Esophagus squamous epithelium (tissue), 5 donors: ENCODE measurements at places on chromosomes 1 and 21.

DNA sequence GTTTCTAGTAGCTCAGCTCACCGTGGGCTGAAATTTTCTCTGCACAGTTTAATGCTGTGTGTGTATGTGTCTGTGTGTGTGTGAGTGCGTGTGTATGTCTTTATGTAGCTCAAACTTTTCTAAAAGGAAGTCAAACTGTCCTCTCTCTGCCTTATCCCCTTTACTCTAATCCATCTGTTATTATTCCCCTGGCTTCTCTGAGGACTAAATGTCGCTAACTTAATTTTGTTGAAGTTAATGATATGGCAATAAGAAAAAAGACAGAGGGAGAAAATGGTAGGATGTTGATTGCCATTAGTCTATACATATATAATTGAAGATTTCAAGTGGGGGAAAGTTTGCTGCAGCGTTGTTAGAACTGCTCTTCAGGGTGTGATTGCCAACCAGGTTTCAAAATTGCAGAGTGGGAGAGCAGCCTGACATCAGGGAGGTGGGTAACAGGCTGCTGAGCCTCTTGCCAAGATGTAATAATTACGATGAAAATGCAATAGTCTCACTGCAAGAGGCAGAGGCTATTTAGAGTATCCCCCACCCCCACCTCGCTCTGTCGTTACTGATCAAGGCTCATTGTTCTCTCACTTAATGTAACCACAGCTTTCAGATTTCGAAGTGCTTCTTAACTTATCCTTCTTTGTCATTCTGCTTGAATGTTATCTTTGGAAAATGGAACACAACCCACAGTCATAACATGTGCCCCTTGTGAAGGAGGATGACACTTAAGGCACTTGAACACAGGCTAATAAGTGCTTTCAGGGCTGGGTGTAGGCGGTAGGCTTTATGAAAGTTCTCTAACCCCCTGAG, 559.0 kb upstream of the PLXNA2 start:
- DNase-seq, result no peak

DNA sequence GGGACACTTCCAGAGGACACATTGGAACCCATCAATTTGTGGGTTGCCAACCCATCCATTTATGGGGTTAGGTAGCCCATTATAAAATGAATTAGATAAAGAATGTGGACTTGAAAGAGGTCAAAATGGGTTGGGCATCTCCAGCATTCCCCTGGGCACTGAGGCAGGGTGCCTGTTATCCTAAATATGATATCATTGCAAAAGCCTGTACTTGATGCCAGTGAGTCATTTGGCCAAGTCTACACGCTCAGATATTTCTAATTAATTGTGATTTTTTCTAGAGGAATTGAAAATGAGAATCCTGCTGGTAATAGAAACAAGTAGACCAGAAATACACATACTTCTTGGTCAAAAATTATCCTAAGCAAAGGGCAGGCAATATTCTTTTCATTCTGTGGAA, 21.9 kb upstream of the NBL1 start:
- DNase-seq, result no peak

DNA sequence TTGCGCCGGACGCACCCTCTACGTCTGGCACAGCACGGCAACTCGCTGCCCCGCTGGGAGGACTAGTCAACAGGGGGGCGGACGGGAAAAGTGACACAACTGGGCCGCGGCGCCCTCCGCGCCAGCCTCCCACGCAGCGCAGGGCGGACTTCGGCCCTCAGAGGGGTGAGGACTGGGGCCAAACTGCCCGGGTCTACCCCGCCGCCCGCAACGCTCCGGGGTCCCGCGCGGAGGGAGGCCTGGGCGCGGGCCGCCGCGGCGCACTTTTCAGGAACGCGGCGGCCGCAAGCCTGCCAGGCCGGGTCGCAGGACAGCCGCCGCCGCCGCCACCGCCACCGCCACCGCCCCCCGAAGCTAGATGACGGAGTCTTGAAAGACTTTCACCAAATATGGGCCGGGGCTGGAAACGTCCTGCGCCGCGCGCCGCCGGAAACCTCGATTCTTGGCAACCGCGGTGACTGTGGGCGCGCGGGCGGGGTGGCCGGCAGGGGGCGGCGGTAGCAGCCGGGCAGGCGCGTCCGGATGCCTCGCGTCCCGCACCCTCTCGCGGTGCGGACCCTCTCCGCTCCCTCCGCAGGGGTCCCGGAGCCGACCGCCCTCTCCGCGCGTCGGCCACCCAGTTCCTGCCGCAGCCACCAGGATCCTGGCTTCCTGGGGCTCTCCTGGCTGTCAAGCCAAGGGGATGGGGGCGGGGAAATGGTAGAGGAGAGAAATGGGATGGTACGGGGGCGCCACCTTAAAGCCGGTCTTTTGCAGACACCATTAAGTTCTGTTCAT, 3.7 kb upstream of the CCN1 start:
- DNase-seq, result no peak

DNA sequence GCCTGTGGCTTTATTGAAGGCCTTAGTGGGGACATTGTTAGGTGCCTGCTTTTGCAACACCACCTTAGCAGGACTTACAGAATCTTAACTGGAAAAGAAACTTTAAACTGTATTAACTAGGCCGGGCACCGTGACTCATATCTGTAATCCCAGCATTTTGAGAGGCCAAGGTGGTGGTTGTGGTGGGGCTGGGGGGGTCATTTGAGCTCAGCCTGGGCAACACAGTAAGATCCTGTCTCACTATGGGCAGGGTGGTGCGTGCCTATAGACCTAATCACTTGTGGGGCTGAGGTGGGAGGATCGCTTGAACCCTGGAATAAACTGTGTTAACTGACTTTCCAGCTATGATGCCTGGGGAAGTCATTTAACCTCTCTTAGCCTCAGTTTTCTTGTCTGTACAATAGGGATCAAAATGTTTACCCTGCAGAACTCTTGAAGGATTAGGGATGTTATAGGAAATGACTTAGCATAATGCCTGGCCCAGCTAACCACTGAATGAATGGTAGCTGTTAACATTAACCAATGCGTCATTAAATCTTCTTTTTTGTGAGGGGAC, 39.5 kb downstream of the IER5 start:
- DNase-seq, result no peak

DNA sequence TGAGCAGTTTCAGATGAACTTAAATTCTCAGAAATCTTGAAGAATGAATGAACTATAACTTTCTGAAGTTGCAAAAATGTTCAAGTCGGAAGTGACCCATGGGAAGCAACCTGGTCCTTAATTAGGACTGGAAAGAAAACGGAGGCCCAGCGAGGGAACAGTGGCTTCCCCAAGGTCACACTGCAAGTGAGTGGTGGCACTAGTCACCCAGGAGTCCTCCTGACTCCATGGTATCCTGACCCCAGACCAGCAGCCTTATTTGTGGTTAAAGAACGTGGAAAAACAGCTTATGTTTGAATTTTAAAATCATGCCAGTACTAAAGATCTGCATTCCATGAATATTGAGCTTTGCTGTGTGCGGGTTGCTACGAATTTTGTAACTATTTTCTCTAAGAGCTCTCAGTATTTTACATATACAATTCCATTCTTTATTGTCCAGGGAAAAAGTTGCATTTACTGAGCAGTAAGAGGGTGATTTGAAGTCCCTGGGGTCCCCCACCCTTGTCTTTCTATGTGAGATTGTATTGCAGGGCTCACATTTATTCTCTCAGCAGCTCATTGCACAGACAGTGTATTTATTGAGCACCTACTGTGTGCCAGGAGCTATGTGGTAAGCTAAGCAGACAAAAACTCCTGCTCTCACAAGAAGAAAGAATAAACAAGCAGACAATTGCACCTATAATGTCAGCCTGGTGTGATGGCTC, 61.6 kb upstream of the ATP5PO start:
- no peak for DNase-seq

DNA sequence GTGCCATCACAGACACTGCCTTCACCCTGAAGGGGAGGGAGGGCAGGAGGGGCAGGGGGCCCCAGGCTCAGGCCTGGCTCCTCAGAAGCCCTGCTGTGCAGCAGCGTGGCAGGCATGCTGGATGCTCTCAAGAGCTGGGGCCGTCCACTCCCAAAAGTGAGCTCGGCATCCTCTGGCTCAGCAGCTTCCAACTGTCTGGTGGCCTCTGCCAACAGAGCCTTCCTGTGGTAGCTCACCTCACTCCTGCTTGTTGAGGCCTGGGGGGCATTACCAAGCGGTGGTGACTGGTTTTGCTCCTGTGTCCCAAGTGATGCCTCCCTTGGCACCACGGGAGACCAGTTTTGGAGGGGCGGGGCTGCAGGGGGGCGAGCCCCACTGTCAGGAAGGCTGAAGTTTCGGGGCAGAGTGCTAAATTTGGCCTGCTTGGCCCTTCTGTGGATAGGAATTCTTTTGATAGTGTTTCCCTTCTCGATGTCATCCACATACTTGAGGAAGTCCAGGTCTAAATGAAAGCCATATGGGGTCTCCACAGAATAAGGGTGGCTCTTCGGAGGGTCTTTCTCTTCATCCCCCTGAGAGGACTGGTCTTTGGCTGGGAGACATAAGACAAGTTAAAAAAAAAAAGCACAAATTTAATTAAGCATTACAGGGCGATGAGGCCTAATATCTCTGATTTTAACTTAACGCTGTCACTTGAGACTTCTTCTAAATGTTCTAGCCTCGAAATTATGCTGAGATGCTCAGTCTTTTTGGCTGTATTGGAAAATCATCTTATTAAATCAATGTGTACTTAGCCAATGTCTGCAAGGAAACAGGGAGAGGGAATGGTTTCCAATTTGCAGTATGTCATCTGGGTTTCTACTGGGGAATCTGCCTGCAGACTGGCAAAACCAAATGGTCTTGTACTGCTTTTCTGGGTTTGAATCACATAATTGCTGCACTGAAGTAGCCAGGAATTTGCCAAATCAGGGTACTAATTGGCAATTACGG, 44.4 kb downstream of the KANK4 start:
- no peak for DNase-seq
